Esophagus squamous epithelium (tissue), 5 donors: ENCODE measurements at places on chromosomes 7 and 10. TPM values are rescaled to one million over a fixed set of nuclear protein-coding genes. Genes with fewer than 3 reads are reported as not detected.

The DMBT1 gene
- total RNA-seq: 5.1 TPM

DNA sequence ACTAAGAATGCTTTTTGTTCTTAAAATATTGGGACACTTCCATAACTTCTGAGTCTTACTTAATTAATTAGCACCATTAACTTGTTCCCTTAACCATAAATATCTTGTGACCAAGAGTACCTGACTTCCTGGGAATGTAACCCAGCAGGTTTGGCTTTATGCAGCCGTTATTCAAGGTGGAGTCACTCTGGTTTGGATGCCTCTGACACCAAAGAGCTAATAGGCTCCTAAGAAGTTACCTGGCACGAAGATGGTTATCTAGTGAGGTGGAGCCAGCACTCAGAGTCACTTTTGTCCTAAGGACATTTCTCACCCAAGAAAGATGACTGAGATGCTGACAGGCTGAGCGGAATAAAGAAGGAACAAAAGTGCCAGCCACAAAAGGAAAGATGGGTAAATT lies 172.3 kb downstream of the C1GALT1 start:
- no peaks in the 10 kb centered on the region for H3K36me3 ChIP-seq
- no peak for DNase-seq
- no peaks in the 10 kb centered on the region for H3K27me3 ChIP-seq
- H3K27ac ChIP-seq: no peak overlapping the region
- no peak overlapping the region for H3K4me3 ChIP-seq

The GBX1 gene
- total RNA-seq: not detected

DNA sequence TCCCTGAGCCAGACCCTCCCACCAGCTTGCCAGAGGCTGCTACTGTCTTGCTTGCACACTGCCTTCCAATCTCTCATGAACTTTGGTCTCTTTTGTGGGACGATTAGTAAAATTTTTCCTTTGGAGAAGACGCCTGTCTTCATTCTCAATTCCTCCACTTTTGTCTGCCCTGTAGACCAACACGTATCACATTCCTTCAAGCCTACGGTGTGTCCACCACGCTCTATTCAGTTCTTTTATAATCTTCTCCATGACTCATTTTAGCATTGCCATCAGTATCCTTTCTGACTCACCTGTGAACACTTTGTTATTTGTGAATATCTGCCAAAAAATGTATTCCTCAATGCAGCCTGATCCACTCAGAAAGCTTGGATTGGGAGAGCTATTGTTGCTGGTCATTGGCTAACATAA lies 1.4 kb downstream of the GIMAP5 start:
- DNase-seq: no peak
- no peaks in the 10 kb centered on the region for H3K27me3 ChIP-seq
- peak overlapping the region; percentile 76 for H3K27ac ChIP-seq
- no peaks in the 10 kb centered on the region for H3K36me3 ChIP-seq
- peak overlapping the region; percentile 68 for H3K4me3 ChIP-seq

The CLEC2L gene
- not detected for total RNA-seq

DNA sequence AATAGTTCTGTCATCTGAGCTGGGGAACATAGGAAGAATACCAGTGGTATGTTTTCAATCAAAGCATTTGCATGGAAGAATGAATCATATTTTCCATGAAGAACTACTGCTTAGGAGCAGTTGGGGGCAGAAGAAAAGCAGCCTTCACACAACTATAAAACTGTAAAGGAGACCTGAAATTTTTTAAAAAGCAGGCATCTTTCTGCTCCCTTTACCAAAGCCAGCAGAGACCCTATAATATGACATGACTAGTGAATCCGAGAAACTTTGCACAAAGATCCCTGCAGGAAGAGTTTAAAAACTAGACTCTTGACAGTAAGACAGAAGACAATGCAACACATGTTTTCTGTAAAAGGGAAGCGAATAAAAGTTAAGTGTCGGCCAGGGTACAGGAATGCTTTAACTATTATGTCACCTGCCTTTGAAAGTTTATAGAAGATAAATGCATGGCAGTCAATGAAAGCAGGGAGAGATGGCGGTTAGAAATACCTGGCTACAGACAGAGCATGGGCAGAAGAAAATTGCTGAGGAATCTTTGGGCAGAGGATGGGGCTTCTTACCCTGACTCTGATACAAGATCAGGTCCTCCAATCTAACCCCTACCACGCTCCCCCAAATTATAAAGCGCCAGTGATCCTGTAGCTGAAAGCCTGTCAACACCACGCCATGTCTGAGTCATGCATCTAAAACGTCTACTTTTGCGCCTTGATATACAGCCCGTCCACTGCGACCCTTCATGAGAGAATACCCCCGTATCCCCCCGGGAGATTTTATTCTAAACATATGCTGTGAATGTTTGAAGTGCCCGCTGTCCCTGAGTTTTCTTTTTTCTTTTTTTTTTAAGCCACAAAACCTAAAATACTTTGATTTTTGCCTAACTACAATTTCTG lies 93.1 kb downstream of the GLI3 start:
- no peak overlapping the region for H3K4me3 ChIP-seq
- no peaks in the 10 kb centered on the region for H3K36me3 ChIP-seq
- no peak for DNase-seq
- H3K27ac ChIP-seq: no peak overlapping the region
- no peaks in the 10 kb centered on the region for H3K4me1 ChIP-seq

DNA sequence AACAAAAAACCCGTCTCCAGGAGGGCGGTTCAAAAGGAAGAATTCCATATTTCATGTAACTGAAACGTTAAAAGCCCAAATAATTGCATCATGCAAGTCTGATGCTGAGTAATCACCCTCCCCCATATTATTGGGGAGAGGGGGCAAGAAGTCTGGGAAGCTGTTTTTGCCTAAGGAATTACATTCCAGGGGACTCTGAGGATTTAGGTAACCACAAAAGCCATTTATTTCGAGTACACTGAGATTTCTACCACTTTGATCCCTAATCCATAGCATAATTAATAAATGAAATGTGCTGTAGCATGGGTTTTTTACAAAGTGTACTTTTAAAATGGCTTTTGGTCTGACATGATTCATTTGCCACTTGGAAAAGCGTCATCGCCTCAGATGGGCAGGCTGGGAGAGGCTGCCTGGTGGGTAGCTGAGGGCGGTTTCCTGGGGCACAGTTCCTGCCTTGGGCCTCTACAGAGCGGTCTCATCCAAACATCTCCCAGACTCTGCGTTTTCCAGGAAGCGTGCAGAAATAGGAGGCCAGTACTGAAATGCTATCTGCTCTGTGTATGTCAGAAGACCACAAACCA lies 106.5 kb downstream of the TCF7L2 start:
- no peak overlapping the region for H3K27ac ChIP-seq
- no peaks in the 10 kb centered on the region for H3K27me3 ChIP-seq
- no peaks in the 10 kb centered on the region for H3K36me3 ChIP-seq
- DNase-seq: no peak
- H3K4me1 ChIP-seq: peaks cover 42% of the 10 kb centered on the region
- no peak overlapping the region for H3K4me3 ChIP-seq
